ENCODE measurements at places on chromosomes 7 and 10. TPM values are rescaled to one million over a fixed set of nuclear protein-coding genes. Genes with fewer than 3 reads are reported as not detected.

Gene TLL2
- 0.97 TPM for polyA plus RNA-seq

DNA sequence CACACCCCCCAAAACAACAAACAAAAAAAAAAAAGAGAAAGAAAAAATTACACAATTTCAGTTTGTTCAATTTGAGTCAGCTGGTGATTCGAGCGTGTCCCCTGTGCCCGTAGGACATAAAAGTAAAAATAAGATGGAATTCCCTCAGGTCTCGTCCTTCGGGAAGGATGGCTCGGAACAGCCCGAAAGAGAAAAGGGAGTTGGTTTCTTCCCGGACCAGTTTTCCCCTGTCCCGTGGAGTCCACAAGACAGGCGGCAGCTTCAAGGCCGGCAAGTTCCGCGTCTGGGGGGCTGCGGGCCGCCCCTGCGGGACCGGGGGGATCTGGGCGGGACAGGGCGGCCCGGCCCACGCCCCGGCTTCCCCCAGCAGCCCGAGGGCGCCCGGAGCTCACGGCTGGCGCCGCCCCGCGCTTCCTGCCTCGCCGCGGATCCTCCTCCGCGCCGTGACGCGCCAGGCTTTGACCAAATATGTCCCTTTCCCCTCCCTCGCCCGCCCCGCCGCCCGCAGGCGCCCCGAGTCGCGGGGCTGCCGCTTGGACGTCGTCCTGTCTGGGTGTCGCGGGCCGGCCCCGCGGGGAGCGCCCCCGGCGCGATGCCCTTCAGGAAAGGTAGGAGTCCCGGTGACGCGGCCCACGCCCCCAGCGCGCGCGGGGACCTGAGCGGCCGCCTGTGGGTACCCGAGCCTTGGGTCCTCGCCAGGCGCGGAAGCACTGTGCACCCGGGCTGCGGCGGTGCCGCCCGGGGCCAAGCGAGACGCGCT is 55.8 kb downstream of the RBM17 start:
- DNase-seq = no peak

- DNase-seq = no peak
Observed at GRCh38 chr10:6513476-6513875, 66.6 kb downstream of the PRKCQ start.

DNA sequence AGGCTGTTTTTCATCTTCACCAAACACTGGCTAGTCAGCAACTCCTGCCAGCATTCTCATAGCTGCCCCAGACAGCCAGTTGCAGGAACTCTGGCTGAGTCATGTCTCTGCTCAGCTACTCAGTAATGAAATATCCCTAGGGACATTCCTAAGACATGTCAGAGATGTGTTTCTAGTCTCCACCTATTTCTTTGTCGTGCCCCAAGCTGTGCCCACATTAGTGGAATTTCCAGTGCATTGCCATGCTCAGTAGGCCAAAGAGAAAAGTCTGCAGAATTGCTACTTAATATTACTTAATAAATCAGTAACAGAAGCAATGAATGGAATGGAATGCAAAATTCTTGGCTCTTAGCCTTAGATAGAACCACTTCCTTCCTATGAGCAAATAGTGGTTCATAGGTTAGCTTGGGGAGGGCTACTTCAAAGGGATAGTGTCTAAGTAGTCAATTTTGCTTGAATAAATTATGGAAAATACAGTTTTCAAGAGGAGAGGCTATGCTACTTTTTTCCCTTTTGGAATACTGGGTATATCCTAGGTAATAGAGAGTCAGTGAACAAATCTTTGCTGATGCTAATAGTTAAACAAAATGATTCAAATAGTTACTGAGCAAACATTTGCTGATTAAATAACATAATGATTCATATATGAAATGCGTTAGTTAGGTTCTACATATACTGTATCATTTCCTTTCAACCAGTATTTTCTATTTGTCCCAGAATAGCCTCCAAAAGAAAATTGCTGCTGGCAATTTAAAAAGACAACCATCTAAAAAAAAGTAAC is 23.6 kb upstream of the SEMA3C start:
- DNase-seq = no peak

Gene GSTO2
- polyA plus RNA-seq = 27.9 TPM

DNA sequence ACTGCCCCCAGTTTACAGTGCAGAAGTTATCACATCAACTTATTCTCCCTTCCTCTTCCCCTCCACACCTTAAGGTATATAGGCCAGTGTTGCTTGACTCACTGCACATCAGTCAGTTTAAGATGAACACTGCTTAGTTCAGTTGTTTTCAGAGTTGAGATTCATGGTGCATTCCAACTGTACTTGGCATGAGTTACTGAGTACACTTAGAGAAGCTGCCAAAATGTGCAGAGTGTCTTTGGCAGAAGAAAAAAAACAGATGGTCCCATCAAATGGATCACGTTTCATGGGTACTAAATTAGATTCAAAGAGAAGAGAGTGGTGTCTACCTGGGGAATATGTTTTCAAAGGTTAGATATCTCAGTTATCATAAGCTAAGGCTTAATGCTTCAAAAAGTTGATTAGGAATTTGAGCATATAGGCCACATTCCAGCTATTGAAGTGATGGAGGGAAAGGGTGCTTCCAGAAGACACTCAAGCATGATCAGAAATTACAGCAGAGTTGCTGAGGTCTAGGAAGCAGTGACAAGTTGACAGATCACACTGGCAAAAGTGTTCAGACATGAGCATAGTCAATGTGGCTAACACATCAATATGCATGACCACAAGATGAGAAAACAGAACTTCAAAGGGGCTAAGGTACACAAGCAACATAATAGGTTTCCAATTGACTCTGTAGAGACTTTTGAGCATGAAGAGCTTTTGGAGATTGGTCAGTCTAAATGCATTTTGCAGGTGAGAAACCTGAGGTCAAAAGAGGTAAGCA is 579.2 kb upstream of the CELF2 start:
- DNase-seq = no peak

DNA sequence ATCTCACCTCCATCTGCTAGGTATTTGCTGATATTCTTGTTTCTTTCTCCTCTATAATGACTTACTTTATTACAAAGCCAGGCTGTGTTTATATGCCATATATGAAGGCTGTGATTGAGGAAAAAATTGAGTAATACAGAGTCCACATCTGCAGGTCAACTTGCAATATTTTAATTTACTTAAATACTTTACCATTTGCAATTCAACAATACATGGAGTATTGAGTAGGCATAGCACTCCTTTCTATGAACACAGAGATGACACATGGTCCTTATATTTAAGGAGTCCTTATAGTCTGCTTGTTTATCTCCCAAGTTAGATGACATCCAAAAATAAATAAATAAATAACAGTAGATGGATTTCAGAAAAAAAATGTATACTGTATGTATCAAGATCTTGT is 96.4 kb downstream of the LRRC18 start:
- no peak for DNase-seq

DNA sequence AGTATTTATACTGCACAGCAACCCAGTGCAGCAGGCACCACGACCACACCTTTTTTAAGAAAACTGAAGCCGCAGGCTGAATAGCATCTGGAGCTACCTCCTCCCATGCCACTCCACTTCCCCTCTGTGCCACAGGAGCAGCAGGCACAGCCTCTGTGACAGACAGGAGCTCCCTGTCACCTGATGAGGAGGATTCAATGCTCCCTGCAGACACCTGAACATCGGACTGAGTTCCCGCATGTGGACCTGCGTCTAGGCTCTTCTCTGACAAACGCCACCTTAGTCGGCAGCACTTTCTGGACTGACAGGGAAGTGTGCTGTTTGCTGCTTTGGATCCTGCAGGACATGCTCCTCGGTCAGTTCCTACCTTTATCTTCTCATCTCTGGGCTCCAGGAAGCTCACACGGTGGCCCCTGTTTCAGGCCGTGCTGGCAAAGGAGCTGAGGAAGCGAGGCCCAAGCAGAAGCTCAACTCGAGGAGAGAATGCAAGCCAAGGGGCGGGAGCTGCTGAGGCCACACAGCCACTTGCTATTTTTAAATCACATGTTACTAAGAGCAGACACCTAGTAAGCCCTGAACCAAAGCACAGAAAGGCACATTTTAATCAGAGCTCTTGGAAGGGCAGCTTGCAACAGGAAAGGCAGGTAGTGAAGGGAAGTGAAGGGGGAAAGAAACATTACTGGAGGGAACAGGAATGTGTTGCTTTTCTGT is 56.6 kb downstream of the VOPP1 start:
- no peak for DNase-seq

DNA sequence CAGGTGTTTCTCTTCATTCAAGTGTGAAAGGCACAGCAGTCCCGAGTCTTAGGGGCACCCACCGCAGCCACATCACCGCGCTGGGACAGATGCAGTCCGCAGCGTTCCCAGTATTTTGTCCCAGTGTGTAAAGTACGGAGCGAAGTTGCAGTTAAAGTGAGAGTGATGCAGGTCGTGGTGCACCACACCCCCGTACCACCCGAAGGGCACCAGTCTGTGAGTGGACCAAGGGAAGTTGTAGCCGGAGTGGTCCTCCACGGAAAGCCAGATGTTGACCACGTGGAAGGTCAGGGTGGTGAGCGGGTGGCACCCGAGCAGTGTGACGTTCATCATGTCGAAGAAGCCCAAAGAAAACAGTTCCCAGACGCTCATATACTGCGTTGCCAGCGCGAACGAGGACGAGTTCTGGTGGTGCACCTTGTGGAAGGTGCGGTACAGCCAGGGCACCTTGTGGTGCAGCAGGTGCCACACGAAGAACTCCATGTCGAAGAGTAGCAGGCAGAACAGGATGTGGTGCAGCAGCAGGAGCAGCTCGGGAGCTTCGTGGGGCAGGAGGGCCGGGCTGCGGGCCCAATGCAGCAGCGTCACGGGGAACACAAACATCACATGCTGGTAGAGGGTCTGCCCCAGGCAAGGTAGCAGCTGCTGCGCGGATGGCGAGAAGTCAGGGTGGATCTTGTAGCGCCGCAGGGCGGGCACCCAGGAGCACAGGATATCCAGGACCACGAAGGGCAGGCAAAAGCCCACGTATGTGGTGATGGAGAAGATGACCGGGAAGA is 526 bp downstream of the CH25H start:
- no peak for DNase-seq

GRCh38 chr10:110481919-110482318 is 15.8 kb upstream of the DUSP5 start:
- DNase-seq = no peak

Gene NPY4R
- polyA plus RNA-seq = not detected

DNA sequence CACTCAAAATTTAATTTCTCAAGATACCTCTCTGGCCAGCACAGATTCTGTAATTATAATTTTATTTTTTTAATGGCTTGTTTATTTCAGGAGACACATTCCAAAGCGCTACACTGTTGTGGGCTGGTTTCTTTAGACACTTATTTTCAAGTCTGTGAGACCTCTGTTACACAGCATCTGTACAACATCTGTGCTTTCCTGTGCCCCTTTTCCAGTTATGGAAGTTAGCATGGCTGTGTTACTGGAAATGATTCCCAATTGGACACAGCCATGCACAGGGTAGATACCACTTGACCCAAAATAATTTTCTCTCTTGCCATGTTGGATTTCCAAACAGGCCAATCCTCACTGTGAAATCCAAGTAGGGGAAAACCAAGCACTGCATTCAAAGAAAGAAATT is 172.3 kb upstream of the ADCY1 start:
- DNase-seq = no peak

Gene LRIT1
- not detected for polyA plus RNA-seq

Gene VPS37D
- polyA plus RNA-seq = 19.4 TPM

DNA sequence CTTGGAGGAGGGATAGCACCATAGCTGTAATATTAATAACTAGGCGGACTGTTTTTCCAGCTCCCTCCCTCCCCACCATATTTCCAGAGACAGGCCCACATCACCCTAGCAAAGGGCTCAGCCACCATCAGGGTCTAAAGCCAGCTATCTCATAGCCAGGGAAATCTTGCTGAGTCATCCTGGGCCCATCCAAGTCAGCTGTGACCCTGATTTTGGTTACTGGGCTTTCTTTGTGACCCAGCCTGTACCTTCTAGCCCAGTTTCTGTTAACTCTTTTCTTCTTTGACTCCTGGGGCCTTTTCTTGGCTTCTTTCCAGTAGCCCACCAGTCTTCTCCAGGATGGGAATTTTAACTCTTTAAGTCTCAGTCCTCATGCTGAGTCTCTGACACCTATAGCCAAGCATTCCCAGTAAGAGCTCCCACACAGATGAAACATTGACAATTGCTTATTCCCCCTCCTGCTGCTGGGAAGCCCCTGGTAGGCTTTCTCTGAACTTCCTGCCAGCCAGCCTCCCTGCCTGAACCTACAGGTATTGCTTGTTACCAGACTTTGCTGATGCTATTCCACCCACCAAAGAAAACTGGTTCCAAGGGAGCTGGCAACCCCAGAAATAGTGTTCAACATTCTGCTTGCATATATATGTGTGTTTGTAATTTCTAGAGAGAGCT is 34.8 kb upstream of the ADO start:
- DNase-seq = no peak

DNA sequence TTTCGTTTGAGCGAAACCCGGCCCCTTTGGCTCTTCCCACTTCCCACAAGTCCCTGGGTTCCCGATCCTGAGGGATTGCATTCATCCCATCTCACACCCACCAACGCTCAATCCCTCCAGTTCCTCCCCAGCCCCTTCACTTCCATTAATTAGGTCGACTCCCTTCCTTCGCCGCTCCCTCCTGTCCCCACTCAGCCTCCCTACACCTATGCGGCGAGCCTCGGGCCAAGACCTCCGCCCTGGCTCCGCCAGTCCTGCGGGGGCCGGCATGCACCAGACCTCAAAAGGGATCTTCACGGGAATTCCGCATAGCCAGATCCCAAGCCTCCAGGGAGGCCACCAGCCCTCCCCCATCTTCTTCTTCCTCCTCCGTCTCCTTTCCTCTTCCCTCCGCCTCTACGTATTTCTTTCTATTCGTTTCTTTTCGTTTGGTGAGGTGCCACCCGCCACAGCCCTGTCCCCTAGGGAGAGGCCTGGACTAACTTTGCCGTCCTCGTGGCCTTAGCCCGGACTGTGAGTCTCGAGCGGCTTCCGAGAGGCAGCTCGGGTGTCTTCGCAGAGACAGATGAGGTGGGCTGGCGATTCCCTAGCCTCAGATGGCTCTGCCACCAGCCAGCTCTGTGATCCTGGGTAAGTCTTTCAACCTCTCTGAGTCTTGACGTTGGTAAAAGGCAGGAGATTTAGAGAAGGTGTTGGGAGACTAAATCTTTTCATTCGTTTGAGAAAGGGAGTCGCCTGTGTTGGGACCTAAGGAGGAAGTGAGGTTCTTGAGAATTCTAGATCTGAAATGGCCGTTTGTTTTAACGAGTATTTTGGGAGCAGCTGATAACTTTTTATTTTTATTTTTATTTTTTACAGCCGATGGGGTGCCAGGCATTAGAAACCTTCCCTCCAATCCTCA is 8.1 kb upstream of the LBX1 start:
- no peak for DNase-seq

Gene ACHE
- 3.8 TPM for polyA plus RNA-seq

Gene RBP3
- polyA plus RNA-seq = 0.07 TPM

GRCh38 chr10:121947343-121948330 is 19.8 kb upstream of the ATE1 start:
- DNase-seq = no peak

DNA sequence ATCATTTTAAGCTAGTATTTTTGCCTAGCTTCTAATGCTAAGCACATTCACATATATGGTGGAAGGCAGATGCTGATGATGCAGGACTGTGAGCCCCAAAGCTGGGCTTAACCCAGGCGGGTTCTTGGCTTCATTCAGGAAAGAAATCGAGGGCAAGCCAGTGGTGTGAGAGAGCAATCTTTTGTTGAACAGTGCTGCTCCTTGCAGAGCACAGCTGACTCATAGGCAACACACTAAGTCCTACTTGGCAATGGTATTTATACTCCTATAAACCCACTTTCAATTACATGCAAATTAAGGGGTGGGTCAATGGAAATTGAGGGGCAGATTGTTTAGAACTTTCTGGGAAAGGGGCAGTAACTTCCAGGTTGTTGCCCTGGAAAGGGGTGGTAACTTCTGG is 42.0 kb upstream of the CELF2 start:
- DNase-seq = no peak

GRCh38 chr7:136228171-136228570 is 251.0 kb upstream of the MTPN start:
- DNase-seq = no peak
